ENCODE measurements at places on chromosomes 5 and 9.

- no peak for DNase-seq
These were observed 85.5 kb downstream of the AK8 start for GRCh38 chr9:132792547-132792946.

GRCh38 chr9:38437193-38437823 is 13.1 kb upstream of the IGFBPL1 start:
- peak; percentile 34 for DNase-seq

GRCh38 chr9:129278391-129279237 is 100.6 kb upstream of the IER5L start:
- DNase-seq = peak; percentile 28

DNA sequence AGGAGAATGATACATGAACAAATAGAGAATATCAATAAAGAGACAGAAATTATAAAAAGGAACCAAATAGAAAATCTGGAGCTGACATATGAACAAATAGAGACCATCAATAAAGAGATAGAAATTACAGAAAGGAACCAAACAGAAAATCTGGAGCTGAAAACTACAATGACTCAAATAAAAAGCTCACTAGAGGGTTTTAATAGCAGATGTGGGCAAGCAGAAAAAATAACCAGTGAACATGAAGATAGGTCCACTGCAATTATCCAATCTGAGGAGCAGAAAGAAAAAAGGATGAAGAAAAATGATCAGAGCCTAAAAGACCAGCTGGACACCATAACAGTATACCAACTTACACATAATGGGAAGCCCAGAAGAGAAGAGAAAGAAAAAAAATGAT is 353.7 kb downstream of the ARL15 start:
- no peak for DNase-seq

DNA sequence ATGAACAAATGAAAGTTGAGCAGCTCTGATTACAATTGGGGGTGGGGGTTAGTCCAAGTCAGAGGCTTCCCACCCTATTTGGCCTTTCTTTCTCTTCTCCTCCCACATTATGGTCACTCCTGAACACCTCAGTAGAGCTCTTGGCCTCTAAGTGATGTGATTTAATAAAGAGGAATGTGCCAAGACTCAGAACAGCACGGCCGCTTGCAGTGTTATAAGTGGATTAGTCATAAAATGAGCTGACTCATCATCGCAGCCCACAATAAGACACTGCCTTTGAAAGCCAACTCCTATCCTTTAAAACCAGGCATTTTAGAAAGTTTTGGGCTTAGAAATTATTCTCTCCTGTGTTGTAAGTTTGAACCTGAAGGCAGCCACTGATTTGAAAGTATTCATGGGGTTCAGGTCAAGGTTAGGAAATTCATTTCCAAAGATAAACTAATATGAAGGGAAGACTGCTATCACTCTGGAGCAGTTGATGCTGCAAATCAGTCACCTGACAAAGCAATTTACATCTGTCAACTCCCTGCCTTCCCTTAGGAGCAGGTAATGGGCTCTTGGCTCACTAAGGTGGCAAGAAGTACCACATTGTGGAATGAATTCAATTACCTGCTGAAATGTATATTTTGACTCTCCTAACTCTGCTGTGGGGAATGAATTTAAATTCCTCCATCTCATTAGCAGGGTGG is 283.6 kb upstream of the NMUR2 start:
- no peak for DNase-seq

All from right atrium auricular region (tissue), 2 donors.